Spleen (tissue), 13 donors: ENCODE measurements at places on chromosomes 3 and 15. TPM values are rescaled to one million over a fixed set of nuclear protein-coding genes. Genes with fewer than 3 reads are reported as not detected.

DNA sequence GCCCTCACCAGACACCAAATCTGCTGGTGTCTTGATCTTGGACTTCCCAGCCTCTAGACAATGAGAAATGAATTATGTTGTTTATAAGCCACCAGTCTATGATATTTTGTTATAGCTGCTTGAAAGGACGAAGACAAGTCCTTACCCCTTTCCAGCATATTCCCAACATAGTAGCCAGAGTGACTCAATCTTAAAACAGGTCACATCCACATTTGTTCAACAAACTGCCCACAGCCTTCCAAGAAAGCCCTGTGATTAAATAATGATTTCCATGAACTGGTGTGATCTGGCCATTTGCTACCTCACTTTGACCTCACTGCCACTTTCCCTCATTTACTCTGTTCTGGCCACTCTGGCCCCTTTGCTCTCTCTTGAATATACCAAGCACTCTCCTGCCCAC, 193.7 kb upstream of the CFAP20DC start:
- DNase-seq, result no peak

- DNase-seq, result no peak
Measured at GRCh38 chr15:93196135-93196670, 107.2 kb upstream of the RGMA start.

The TMEM266 gene
- 1.7 TPM for total RNA-seq

The PTH1R gene
- total RNA-seq, result 29.8 TPM

The TMEM158 gene
- total RNA-seq, result 1.2 TPM

The PATL2 gene
- total RNA-seq, result 28.3 TPM
